ENCODE measurements at places on chromosomes 5 and 9. TPM values are rescaled to one million over a fixed set of nuclear protein-coding genes. Genes with fewer than 3 reads are reported as not detected.
A peak's percentile ranks its signal among the peaks of the same experiment; 100 is the strongest.

GRCh38 chr5:174145091-174145490, 99.6 kb downstream of the NSG2 start:
- no peak for DNase-seq

- DNase-seq, result peak; percentile 89
Measured at GRCh38 chr5:33343676-33344327, 97.0 kb upstream of the TARS1 start.

DNA sequence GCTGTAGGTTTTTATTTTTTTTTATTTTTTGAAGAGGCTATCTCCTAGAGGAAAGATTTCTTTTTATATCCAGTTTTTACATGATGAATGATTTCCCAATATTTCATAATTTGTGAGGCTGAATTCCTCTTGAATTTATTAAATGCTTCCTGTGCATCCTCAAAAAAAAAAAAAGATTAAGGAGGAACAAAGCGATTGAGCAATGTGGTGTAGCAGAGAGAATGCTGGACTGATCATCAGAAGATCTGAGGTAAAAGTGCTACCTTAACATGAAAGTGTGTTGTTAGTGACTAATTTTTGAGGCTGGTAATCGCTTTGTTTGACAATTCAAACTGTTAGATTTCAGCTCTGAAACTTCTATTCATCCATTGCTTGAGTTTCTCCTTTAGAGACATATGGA, 125.1 kb downstream of the ESM1 start:
- peak; percentile 61 for DNase-seq

- no peak for DNase-seq
Measured at GRCh38 chr9:37953206-37953774, 49.4 kb upstream of the SLC25A51 start.

GRCh38 chr5:30607301-30607894, 586.1 kb upstream of the CDH6 start:
- DNase-seq, result peak; percentile 58

The C6 gene
- total RNA-seq, result not detected
